NCI-H446 (cell line): ENCODE measurements at places on chromosomes 12 and 14.

DNA sequence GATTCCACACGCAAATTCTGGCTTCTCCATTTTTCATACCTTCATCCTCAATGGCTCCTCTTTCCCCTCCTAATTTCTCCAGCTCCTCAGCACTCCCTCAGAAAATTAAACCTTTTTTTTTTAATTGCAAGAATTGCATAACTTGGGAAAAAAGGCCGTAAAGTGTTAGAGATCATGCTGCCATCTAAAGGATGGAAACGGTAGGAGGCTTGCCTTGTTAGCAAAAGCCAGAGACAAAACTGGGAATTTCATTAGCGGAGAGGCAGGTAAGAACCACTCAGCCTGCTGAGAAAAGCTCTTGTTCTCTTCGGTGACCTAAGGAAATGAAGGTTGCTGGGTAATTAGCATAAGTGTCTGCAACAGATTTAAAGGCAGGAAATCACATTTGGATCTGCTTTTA is 204.3 kb downstream of the AEBP2 start:
- DNase-seq: no peak

DNA sequence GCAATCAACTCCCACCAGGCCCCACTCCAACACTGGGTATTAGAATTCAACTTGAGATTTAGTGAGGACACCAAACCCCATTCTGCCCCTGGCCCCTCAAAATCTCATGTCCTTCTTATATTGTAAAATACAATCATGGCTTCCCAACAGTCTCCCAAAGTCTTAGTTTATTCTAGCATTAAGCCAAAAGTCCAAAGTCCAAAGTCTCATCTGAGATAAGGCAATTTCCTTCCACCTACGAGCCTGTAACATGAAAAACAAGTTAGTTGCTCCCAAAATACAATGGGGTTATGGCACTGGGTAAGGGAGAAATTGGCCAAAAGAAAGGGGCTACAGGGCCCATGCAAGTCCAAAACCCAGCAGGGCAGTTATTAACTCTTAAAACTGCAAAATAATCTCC is 46.6 kb upstream of the TMTC1 start:
- no peak for DNase-seq

DNA sequence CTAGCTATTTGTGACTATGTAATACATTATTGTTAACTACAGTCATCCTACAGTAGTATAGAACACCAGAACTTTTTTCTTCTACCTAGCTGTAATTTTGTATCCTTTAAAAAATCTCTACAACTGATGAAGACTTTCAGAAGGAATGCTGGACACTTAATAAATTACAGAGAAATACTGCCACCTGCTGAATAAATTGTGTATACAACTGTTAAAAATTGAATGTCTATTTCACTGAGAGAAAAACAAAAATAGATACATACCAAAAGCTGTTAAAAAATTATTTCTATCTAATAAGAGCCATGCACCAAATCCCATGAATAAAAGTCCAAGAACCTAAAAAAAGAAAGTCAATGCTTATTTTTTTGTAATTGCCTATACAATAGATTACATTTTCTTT is 6.6 kb downstream of the TSPAN19 start:
- peak; percentile 4 for DNase-seq

- DNase-seq: no peak
Observed at GRCh38 chr12:24815114-24815423, 133.8 kb downstream of the BCAT1 start.

GRCh38 chr14:60254176-60254575 is 5.2 kb downstream of the PPM1A start:
- no peak for DNase-seq

- DNase-seq: no peak
Observed at GRCh38 chr12:76460807-76461206, 98.8 kb downstream of the OSBPL8 start.

- no peak for DNase-seq
Observed at GRCh38 chr12:15887043-15887817, 5.0 kb downstream of the STRAP start.

DNA sequence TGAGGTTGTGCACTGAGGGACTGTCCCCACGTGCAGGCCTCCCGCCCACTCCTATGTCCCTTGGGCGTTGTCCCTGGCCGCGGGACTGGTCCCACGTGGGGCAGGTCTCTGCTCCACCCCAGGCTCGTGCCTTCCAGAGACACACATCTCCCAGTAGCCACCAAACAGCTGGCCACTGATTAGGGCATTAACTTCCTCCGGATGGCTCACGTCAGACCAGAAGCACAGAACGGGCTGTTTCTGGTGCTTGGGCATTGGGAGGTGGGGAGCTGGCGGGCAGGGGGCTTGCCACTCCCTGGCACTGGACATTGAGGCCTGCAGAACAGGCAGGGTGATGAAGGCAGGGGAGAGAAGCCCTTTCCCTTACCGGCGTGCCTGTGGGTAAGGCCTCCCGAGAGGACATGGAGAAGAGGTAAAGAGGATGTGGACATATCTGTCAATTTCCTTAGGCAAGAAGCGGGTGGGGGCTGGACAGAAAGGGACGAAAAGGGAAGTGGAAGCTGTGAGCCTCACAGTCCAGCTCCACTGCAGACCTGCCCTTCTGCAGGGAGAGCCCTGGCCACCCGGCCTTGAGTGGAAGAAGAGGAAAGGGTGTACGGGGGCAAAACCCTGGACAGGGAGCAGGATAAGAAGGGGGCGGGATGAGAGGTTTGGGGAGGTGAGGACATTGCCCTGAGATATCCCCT is 101.2 kb downstream of the NINJ2 start:
- no peak for DNase-seq

- peak; percentile 92 for DNase-seq
Observed at GRCh38 chr14:29926701-29927375, 809 bp downstream of the PRKD1 start.

GRCh38 chr12:13039328-13039956 is 4.7 kb upstream of the FAM234B start:
- DNase-seq: no peak

DNA sequence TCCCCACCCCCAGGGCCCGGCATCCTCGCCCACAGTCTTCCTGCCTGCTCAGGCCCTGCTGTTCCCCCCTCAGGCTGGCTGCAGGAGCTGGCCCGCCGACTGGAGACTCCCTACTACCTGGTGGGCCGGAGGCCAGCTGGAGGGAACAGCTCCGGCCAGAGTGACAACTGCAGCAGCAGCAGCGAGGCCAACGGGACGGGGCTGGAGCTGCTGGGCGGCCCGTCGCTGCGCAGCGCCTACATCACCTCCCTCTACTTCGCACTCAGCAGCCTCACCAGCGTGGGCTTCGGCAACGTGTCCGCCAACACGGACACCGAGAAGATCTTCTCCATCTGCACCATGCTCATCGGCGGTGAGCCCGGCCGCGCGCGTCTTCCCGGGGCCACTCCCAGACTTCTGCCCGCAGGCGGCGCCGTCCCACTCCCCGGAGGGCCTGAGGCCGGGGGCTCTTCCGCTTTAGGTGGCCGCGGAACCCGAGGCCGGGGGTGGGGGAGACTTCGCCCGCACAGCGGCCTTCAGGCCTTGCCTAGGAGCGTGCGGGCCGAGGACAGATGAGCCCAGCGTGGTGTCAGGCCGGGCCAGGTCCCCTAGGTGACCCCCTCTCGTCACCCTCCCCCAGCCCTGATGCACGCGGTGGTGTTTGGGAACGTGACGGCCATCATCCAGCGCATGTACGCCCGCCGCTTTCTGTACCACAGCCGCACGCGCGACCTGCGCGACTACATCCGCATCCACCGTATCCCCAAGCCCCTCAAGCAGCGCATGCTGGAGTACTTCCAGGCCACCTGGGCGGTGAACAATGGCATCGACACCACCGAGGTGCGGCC is 10.2 kb downstream of the KCNH3 start:
- DNase-seq: no peak

- no peak for DNase-seq
Observed at GRCh38 chr12:87661786-87662377, 367.3 kb downstream of the C12orf50 start.

DNA sequence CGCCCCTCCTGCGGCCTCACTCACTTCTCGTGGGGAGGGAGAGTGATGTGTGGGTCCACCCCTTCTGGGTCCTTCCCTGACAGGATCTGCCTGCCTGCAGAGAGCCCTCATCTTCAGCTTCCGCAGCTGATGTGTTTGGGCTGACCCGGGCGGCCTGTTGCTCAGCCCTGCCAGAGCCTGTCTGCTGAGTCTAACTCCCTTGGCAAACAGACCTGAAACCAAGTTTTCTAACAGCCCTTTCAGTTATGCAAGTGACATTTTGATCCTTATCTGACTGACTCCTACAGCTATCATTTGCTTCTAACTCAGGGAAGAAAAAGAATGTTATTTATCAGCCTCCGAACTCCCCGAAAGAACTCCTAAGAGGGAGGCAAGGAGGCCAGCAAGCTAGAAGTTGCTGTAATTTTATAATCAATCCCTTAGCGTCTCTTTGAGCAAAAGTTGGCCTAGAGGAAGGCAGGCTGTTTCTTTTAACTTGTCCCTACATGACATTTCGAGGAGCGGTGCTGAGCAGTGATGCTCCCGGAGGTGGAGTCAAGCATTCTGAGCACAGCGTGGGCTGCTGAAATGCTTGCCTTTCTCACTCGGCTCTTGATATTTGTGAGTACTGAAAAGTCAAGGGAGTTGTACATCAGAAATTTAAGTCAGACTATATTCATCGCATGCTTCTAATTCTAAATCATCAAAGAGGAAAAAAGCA is 31.5 kb upstream of the CACNA2D4 start:
- no peak for DNase-seq

- DNase-seq: no peak
Observed at GRCh38 chr12:53807322-53807860, 55.6 kb upstream of the CISTR start.

DNA sequence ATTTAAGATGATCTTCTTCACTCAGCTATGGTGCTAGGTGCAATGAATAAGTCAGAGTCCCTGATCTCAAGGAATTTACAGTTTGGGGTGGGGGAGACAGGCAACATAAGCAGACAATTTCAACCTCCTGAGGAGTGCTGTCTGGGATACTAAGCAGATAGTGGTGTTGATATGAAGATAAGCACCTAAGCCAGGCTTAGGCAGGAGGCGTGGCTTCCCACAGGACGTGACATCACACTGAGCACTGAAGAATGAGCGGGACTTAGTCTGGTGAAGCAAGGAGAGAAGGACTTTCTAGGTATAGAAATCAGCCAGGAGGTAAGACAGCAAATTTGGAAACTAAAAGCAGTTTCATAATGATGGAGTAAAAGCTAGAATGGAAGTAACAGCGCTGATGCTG is 6.8 kb downstream of the PRPH start:
- no peak for DNase-seq

DNA sequence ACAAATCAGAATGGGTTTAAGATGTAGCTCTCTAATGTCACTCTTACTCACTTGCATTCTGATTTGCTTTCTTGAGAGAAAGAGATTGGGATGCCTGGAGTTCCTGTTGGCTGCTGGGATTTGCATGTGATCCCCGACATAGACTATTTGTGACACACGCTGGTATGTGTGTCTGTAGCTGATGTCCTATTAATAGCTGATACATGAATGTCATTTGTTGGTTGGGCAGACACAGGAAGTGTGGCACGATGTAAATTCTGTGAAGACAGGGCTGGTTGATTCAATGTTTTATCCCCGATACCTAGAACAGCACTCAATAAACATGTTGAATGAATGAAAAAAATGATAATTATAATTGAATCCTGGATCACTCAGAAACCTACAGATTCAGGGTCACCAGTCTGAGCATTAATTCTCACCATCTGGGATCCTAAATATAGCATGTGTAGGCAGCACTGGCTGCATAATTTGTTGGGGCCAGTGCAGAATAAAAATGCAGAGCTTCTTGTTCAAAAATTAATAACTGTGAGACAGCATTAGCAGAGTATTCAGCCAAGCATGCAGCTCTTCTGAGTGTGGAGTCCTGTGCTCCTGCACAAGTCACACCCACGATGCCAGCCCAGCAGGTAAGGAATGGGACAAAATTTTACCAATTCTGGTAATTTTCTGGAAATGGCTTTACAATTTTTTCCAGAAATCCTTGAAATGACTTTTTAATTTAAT is 35.5 kb upstream of the SOCS2 start:
- peak; percentile 12 for DNase-seq

DNA sequence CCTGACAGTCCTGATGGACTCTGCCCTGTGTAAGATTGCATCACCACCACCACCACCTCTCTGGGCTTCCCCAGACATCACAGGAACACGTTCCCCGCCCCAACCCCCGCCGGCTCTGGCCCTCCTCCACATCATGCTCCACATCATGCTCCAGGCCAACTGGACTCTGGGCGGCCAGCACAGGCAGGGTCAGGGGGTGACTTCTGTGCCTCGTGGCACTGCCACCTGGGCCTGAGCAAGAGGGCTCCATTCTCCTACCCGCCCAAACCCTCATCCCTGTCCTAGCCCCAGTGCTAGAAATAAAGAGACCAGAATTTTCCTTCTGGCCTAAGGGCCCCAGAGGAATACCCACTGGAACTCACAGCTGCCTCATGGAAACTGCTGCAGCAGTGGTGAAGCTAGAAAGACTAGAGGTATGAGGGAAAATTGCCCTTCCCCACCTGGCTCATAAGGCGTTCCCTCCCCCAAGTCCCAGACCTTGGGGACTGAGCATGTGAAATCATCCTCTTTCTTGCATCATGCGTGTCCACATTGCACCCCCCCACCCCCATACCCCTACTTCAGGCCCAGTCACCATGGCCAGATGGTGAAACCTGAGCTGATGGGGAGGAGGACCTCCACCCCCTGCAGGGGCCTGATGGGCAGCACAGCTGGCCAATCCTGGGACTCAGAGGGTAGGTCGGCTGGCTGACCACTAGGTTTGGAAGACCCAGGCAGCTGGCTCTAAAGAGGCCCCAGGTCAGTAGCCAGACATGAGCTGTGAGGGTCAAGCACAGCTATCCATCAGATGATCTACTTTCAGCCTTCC is at the start of gene INHBE:
TSS of gene INHBE (plus strand) at position 742 of the 808 bp plus-strand sequence. CDS start 230 bp downstream, outside the sequence.
- no peak for DNase-seq

DNA sequence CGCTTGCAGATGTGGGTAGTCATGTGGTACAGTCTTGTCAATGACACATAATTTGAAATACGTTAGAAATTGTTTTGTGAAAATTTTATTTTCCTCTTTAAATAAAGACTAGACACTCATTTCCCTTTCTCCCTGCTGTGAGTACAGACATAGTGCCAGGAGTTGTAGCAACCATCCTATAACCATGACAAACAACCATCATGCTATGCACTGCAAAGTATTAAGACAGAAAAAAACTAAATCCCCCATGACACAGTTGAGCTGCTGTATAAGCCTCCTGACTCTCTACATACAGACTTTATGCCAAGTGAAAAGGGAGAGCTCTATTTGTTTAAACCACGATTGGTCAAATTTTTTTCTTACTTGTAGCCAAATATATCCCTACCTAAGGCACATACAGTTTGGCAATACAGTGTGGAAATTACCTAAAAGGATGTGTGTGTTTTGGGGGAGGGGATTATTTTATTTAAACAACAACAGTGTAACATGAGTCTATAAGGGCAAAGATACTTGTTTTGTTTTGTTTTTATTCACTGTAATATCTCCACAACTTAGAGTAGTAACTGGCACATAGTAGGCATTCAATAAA is 45.0 kb upstream of the KRR1 start:
- no peak for DNase-seq

DNA sequence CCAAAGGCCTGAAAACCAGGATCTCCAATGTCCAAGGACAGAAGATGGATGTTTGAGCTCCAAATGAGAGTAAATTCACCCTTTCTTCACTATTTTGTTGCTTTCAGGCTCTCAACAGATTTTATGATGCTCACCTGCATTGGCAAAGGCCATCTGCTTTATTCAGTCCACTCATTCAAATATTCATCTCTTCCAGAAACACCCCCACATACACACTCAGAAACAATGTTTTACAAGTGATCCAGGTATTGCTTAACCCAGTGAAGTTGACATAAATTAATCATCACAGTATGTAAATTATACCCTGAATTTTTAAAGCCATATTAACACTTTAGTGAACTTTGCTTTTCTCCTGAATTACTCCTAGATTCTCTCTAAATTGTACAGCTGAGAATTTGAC is 63.3 kb downstream of the DUSP6 start:
- no peak for DNase-seq

GRCh38 chr12:108649126-108649525 is 15.4 kb upstream of the SELPLG start:
- DNase-seq: no peak
